ENCODE measurements at places on chromosomes 5 and 9. TPM values are rescaled to one million over a fixed set of nuclear protein-coding genes. Genes with fewer than 3 reads are reported as not detected.

Gene ARHGEF39
- polyA plus RNA-seq = 4.6 TPM

Gene SV2C
- polyA plus RNA-seq = 0.05 TPM

Gene MSX2
- 2.1 TPM for polyA plus RNA-seq

Gene PCDHB15
- polyA plus RNA-seq = 7.8 TPM

Gene PCDHB9
- polyA plus RNA-seq = 2.7 TPM

Gene NACC2
- 10.0 TPM for polyA plus RNA-seq

Gene BTNL9
- polyA plus RNA-seq = 8.6 TPM

Gene ELAVL2
- 1.1 TPM for polyA plus RNA-seq

Gene PLPP7
- 33.6 TPM for polyA plus RNA-seq

Gene IL7R
- 6.5 TPM for polyA plus RNA-seq

Gene IL33
- polyA plus RNA-seq = 39.1 TPM

Gene NR4A3
- 3.0 TPM for polyA plus RNA-seq

Gene RAB14
- polyA plus RNA-seq = 48.6 TPM

Gene TGFBI
- polyA plus RNA-seq = 266 TPM

Gene SHB
- 6.5 TPM for polyA plus RNA-seq

Gene SSBP2
- 50.0 TPM for polyA plus RNA-seq

Gene SLC23A1
- polyA plus RNA-seq = 0.13 TPM

Gene CENPK
- 21.2 TPM for polyA plus RNA-seq

Gene THOC3
- polyA plus RNA-seq = 10.4 TPM

Gene PCDHB12
- polyA plus RNA-seq = 3.7 TPM

Gene PLAC8L1
- 0.51 TPM for polyA plus RNA-seq

Gene MRPL22
- 30.3 TPM for polyA plus RNA-seq

Gene SMARCA2
- 92.7 TPM for polyA plus RNA-seq

Gene QRFP
- 0.24 TPM for polyA plus RNA-seq

Measured in muscle of back (tissue), 13 donors.